ENCODE measurements at places on chromosomes 5 and 9.
A peak's percentile ranks its signal among the peaks of the same experiment; 100 is the strongest.

GRCh38 chr5:53323943-53324642, 156.3 kb upstream of the FST start:
- DNase-seq: no peak

- DNase-seq: no peak
These were observed 101.4 kb downstream of the ARHGAP26 start for GRCh38 chr5:142871363-142872193.

DNA sequence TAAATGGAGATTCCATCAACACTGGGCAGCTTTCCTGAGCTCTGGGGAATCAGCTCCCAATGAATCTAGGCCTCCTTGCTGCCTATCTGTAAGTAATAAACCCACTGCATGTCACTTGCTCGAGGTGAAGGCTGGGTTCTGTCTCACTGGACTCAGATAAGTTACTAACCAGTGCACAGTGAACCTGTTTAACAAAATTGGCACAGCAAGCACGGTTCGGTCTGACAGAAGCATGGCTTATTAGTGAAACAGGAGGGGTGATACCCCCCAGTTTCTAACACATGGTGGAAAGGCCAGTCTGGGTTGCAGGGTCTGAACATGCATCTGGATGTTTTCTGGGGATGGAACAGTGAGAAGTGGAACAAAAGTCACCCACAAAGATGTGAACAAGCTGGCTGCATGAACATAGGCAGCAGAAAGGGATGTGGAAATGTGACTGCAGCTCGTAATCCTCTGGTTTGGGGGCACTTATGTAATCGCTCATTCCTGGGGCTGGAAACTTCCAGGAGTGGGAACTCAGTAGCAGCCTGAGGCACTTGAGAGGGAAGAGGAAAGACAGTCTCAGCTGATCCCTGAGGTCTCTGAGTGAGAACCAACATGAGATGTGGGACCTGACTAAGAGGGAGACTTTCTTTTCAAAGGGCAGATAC, 37.7 kb downstream of the UGT3A2 start:
- no peak for DNase-seq

DNA sequence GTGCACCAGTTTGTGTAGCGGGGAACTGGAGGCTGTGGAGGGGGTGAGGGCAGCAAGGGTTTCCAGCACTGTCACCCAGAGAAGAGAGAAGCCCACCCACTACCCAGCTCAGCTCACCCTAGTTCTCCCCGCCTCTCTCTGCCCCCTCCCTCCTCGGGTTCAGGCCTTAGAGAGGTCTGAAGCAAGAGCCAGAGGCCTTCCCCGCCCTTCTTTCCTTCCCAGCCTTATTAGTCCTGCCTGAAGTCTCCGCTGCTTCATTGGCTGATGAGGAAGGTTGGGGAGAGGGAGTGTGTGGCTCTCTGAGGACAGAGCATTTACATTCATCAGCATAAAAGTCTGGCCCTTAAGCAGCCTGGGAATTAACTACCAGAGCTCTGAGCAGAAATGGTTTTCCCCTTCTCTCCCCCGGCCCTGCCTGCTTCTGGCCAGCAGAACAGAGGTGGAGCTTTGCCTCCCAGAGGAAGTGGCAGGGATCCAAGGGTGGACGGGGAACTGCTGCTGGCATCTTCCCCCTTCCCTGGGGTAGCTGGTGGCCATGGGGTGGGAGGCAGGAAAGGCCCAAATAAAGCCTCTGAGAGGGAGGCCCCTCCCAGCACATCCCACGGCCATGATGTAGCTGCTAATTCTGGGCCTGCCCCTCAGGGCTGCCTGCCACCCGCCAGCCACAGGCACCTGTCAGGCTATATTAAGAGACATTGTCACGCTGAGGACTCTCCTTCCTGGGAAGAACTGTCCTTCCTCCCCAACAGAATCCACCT, 4.1 kb downstream of the DNAJB5 start:
- peak; percentile 35 for DNase-seq

- no peak for DNase-seq
These were observed 13.2 kb downstream of the PHF19 start for GRCh38 chr9:120863833-120864232.

GRCh38 chr9:114521846-114522245, 16.6 kb upstream of the WHRN start:
- no peak for DNase-seq

DNA sequence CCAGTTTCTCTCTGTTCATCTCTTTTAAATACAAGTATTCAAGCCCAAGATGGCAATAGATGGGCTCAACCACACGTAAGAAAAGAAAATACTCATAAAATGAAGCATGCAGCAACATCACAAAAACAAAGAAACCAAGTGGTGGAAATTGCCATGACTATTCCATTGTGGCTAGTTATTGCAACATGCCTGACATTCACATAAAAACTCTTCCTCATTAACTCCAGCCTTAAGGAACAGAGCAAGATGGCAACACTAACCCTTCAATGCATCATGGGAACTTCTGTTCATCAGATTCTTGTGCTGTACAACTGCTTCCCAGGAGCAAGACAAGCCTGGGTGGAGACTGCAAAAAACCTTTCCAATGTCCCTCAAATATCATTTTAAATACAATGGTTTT, 1.4 kb upstream of the GLIS3 start:
- no peak for DNase-seq

DNA sequence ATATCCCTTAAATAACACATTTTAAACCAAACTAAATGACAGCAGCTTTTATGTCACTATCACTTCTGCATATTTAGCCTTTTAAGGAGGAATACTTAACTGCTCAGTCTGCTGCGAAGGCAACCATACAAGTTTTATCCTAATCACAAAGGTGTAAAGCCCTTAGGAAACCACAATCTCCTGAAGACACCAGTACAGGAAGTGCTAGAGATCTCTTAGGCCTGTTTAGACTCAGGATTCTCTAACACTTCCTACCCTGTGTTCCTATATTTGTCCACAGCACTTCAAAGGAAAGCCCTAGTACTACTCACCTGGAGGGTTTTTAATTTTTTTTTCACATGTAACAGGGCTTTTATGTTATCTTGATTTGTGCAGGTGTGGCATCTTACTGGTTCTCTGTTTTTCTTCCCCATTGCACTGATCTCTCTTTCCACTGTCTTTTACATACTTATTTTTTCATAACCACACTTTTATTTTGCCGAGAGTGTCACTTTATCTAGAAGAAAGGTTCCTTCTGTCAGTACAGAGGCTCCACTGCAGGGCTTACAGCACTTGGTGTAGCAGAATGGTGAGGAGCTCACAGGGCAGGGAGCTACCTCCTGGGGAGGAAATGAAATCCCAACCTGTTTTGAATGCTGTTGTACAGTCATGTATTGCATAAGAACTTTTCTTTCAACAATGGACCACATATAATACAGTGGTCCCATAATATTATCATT, 1060.6 kb upstream of the ACO1 start:
- DNase-seq: no peak

Data from colonic mucosa (tissue), 4 donors.